GM13977 (cell line): ENCODE measurements at places on chromosomes 2 and 18.

- no peak for DNase-seq
Observed at GRCh38 chr2:133734716-133735495, 166.6 kb upstream of the NCKAP5 start.

DNA sequence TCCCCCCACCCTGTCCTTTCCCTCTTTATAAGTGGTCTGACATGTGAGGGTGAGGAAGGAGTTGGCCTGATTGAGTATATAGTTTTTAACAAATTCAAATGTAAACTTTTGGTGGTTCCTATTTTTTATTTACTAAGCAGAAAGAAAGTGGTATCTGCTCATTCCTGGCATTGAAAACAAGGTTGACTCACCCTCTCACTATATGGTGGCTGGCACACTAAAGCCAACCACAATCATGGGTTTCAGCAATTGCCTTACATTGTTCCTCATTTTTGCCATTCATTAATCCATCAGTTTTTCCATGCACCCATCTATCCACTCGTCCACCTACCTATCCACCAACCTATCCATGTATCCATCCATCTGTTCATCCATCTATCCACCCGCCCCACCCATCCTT, 75.4 kb upstream of the IGFBP5 start:
- no peak for DNase-seq

DNA sequence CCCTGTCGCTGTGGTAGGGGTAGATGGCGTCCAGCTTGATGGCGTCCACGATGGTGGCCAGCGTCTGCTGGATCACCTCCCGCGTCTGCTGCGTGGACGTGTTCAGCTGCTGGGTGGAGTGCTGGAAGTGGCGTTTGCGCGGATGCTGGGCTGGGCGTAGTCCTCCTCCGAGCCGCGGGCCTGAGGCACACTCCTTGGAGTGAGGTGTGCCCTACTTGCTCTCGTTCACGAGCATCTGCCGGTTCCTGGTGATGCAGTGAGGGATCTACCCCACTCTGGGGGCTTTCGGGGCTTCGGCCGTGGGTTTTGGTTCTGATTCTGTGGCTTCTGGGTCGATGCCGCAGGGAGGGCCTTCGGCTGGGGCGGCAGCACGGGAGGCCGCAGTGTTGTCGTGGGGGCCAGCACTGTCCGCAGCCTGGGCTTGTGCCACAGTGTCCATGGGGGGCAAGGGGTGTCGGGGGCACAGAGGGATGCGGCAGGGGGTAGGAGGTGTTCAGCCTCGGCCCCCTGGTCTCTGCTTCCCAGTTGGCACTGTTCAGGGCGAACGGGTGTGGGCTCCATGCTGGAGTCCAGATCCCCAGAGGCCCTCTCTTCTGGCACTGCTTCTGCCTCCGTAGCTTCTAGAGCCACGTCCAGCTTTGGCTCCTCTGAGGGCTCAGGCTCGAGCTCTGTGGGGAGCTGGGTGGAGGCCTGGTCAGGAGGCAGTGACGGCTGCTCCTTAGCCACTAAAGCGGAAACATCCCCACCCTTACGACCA, 890.6 kb upstream of the LRRTM1 start:
- DNase-seq: no peak

DNA sequence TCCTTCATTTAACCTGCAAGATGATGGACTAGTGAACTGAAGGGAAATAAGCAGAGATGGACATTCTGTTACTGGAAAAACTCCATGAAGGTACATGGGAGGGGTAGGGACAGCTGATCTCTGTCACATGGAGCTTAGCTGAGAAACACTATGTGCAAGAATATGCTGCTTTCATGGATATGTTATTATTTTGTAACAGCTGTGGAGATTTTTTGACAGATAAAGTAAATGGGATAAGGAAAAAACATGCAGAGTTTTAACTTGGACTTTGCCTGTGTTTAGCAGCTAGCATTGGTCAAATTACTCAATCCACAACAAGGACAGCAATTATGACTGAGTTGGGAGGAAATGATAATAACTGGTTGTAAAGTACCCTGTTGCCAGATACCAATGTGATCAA, 28.7 kb upstream of the HNRNPA3 start:
- no peak for DNase-seq

DNA sequence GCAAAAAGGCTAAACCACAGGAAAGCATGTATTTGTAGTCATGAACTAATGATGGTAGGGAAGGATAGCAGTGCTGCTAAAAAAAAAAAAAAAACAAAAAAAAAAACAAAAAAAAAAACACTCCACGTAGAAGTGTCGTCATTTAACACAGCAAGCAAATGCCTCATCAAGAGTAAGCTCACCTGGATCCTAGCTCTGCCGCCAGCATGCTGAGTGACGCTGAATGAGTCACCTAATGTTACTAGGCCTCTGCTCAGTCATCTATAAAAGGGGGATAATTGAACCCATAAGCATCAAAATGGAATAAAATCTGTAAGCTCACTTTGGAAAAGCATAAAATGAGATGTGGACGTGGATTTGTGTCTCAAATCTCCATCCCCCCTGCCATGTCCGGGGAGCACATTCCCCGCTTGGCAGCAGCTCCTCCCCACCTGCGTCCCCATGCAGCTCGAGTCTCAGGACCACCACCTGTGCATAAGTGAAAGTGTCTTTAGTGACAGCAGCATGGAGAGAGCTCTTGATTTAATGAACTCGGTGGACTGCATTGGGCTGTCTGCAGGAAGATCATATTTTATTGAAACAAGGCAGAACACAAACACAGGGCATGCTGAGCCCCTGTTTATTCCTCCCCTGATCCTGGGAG, 427.5 kb downstream of the LRATD1 start:
- no peak for DNase-seq

DNA sequence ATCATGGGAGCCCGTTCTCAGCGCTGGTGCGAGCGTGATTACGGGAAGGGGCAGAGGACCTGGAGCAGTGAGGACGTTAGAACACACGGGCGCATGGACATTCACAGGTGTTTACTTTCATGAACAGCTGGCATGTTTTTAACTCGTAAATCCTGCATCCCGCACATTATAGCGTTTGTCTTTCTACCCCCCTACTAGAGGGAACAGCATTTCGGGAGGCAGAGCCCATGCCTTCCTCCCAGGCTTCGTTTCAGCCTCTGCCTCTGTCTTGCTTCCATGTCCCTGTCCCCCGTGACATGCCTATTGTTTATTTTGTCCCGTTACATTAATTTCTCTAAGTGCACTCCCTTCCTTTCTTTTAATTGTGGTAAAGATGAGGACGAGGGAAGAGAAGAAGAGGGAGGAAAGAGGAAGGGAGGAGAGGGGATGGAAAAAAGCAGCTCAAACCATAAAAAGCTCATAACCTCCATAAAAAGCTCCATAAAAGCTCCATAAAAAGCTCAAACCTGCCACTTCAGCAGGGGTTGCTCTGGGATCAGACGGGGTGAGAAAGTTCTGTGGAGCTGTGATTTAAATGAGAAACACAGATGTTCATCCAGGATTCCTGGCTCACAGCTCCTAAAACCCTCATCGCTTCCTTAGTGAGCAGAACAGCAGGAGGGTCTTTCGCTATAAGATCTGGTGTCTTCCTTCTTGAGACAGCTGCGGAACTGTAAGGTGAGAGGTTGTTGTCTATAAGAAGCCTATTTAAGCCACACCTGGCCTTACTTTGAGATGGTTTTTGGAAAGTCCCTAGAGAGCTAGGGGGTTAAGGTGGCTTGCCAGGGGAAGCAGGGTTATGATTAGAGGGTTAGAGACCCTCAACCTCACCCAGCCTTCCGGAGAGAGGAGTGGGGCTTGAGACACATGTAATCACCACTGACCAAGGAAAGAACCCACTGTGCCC, 66.6 kb upstream of the SNTG2 start:
- no peak for DNase-seq

DNA sequence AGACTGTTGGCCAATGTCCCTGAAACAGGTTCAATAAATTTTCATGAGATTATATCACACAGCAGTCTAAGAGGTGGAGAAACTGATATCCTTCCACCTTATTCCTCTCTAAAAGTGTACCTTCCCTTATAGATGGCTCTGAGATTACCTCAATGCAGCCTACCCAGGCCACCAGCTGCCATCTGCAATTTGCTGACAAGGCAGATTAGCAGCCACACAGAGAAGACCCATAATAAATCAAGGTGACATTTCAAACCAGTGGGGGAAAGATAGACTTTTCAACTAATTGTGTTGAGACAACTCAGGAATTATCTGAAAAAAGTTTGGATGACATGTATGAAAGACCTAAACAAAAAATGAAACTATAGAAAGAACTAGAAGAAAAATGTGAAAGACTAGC, 43.2 kb downstream of the ZBTB7C start:
- DNase-seq: no peak

DNA sequence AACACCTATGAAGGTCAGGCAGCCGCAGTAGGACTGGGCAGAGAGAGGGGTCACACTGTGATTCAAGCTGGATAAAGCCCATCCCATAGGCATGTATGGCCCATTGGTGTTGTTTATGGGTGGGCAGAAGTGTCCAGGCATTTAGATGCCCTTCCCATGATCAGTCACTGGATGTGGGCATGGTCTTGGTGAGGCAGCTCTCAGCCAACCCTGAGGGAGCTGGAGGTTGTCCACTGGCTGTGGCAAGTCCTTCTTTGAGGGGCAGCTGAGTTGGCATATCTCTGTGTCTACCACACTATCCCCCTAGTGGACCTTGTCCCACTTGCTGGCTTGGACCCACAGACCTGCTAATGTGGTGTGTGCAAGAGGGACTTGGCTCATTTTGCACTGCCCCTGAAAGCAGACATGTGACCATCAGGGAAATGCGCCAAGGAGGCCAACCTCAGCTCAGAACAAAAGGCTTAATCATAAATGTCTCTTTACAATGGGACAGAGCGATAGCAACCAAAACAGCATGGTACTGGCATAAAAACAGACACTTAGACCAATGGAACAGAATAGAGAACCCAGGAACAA, 82.0 kb downstream of the TMEM17 start:
- DNase-seq: no peak

DNA sequence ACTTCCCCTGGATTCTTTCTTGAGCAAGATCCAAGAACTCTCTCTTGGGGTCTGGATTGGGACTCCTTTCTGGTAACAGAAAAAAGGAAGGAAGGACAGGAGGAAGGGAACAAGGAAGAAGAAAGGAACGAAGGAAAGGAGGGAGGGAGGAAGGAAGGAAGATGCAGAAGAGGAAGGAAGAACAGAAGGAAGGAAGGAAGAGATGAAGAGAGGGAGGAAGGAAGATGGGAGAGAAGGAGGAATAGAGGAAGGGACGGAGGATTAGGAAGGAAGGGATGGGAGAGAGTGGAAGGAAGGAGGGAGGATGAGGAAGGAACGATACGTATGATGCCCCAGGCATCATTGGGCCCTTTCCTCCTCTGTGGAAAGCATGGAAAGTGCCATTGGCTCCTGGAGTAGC, 58.6 kb downstream of the CYP26B1 start:
- DNase-seq: no peak

DNA sequence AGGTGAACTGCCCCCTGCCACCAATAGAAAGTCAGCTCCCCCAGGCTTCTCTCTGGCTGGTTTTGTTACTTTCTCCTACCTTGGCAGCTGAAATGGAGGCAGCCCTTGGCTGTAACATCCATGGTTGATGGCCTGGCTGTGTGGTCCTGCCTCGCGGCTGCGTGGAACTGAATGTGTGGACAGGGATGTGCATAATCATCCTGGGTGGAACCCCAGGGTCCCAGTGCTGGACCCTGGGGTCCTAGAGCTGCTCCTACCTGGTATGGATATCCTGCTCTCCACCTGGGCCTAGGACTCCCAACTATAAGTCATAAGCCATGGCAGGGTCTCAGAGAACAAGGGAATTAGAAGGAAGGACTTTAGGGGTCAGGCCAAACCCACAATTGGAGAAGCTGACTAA, 93.5 kb downstream of the CAPN13 start:
- DNase-seq: no peak

DNA sequence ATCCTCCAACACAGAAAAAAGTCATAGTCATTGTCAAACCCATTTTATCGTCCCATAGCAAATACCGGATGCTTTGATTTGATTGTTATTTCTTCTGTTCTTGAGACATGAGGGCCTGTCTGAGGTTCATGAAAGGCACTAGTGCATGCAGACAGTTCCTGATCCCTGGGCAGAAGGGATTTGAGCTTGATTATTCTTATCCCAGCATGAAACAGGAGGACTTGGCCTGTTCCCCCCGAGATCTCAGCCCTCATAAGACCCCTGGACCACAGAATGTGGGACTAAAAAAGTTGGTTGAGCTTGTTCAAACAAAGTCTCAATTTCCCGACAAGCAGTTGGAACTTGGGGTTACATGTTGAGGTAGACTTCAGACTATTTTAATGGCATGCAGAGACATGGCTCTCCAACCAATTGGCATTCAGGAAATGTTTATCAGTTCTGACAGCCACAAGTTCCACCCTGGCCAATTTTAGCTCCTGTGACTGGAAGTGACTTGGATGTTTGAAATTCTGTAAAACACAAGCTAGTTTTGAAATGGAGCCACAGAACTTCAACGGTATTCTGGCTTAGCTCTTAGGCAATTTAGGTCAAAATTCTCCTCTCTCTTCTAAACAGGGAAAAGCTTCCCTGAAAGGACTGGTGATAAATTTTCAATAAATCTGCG, 366.9 kb upstream of the SLC14A2 start:
- DNase-seq: no peak

DNA sequence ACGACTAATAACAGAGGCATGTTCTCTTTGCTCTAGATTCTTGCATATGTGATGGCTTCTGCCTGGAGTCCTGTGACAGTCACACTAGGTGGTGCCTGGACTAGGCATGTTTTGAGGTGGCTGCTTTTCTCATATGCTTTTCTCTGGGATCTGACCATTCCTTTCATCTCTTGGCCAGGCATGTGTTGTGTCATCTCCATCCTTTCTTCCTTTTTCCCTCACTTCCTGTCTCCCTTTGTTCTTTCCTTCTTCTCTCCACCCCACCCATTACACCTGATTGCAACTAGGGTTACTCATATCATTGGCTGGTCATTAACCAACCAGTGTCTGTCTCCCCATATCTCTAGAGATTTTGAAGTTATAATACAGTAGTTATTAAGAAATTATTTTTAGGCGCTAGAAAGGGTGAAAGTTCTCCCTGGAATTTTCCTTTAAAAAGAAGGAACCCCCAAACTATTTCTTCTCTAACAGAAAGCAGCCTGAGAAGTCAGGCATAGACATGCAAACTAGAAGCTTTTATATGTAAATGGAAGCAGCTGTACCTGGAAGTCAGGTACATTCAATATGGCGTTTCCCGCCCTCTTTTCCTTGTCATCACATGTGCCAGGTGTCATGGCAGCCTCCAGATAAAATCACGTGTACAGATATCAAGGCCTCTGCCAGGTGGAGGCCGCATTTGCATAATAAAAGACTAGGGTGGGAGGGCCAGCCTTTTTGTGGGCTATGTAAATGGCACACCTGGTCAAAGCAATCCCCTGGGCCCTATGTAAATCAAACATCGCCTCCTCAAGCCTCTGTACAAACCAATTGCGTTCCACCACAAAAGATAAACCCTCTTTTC, 220.4 kb upstream of the MEX3C start:
- no peak for DNase-seq

- DNase-seq: no peak
Observed at GRCh38 chr2:71503837-71504236, 50.5 kb downstream of the DYSF start.

DNA sequence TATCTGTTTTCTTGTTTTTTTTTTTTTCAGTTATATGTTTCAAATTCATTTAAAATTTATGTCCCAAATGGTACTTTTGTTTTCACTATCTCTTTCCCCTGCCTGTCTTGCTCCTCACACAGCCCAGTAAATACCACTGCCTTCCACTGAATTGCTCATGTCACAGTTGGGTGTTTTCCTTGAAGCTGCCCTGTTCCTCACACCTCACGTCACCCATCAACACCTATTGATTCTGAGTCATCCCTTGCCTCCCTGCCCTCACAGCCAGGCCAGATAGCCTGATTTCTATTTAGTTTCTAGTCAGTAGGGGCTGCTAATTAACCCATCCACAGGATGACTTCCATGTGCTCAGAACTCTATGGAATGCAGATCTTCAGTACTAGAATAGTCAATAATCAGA, 25.3 kb downstream of the FSHR start:
- DNase-seq: no peak

- DNase-seq: no peak
Observed at GRCh38 chr2:181356526-181357130, 100.6 kb upstream of the ITGA4 start.
